ENCODE measurements at places on chromosomes 13 and 19.

DNA sequence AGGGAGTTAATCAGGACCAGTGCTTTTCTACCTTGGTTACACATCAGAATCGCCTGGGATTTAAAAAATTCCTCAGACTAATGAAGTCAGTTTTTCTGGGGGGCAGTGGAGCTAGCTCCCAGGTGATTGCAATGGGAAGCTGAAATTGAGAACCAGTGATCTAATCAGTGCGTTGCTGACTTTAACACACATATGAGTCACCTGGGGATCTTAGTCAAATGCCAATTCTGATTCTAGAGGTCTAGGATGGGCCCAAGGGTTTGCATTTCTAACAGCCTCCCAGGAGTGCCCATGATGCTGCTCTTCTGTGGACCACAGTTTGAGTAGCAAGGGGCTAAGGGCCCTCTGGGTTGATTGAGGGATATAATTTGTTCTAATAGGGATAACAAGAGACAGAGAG lies 54.5 kb downstream of the KL start:
- no peak for DNase-seq

GRCh38 chr13:113299951-113300350 lies 2.9 kb downstream of the LAMP1 start:
- DNase-seq = no peak

GRCh38 chr13:25153736-25154135 lies 18.4 kb downstream of the AMER2 start:
- no peak for DNase-seq

GRCh38 chr19:43430142-43430710 lies 15.5 kb downstream of the TEX101 start:
- DNase-seq = no peak

DNA sequence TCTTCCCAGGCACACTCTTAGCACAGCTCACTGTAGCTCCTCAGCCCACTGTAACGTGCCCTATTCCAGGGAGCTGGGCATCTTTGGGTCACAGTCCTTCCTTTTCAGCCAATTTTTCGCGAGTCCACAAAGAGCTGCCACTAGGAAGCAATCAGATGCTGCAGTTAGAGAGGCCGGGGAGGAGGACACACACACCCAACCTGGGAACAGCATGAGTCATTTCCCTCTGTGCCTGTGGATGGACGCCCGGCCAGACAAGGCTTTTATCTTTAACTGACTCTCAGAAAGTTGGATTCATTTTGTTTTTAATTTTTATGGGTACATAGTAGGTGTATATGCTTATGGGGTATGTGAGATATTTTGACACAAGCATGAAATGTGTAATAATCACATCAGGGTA lies 918.6 kb downstream of the UQCRFS1 start:
- DNase-seq = no peak

DNA sequence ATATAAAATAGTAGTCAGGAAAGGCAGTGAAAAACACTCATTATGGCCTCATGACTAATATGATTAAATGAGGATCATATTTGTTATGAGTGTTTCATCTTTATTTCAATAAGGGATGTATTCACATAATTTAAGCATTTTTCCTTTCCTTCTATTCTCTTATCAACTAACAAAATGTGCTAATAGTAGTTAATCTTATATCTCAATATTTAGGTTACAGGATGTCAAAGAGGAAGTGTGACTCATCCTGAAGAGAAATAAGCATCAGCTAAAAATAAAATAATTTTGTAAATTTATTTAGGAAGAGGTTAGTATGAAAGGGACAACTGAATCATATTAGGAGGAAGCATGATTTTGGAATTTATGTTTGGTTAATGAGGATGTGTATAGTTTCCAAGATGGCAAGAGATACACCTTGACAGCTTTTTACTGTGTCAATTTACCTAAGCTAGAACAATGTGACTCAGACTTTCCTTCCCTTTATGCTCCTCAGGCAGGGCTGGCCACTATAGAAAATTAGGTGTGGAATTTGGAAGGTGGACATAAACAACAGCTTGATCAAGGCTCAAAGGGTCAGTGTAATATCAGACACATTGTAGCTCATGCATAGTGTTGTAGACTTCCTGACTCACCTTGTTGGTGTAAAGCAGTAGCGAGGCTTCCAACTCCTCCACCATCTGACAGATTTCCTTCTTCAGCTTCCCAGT lies 172.7 kb downstream of the SLITRK1 start:
- DNase-seq = no peak

DNA sequence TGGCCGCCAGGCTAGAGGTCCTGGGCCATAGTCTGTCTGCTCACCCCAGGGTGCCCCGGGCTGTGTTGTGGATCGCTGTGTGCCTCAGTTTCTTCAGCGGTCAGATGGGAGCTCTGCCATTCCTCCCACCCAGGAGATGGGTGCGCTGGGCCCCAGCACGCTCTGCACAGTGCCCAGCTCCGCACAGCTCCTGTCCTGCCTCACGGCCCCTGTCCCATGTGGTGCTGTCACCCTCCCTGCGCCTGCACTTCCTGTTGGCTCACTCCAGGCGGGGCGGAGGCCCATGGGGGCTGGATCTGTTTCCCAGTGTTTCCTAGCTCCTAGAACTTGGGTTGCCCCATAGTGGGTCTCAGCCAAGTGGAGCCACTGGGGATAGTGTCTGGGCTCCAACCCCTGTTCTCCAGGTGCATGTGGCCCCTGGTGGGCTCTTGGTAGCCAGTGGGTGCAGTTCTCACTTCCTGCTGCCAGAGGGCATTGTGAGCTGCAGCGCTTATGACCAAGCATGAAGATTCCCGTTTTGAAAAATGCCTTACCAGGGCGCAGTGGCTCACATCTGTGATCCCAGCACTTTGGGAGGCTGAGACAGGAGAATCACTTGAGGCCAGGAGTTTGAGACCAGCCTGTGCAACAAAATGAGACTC lies 69.8 kb downstream of the KDM4B start:
- no peak for DNase-seq

DNA sequence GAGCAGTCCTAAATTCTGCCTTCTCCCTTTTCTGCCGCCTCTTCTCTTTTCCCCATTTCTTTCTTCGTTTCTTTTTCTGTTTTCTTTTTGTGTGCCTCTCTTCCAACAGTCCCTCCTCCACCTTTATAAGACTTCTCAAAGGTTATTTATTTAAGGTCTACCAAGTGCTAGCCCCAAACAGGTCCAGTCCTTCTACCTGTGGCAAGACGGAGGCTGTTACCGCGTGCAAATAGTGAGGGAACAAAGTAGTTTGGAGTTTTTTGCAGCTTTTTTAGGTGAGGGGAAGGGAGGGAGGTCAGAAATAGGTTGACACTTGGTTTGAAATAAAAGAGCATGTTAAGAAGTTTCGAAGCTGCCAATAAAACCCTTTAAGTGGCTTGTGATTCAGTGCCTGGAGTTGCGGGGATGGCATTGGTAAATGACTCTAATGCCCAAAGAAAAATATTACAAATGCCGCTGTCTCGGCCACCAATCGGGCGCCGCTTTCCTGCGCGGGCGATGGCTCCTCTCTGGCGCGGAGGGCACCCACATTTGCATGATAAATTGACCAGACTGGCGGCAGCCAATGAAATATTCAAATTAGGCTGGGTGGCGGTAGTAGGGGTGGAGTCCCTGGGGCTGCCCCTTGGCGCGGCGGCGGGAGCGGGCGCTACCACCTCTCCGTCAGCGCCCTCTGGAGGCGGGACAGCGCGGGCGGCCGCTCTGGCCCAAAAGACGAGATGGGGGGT lies 7.5 kb upstream of the TSHZ3 start:
- DNase-seq = no peak

GRCh38 chr19:29120466-29120865 lies 92.5 kb downstream of the UQCRFS1 start:
- no peak for DNase-seq

- DNase-seq = no peak
Observed at GRCh38 chr13:62431852-62432251, 1016.2 kb upstream of the PCDH20 start.
